ENCODE measurements at places on chromosomes 11 and 22. TPM values are rescaled to one million over a fixed set of nuclear protein-coding genes. Genes with fewer than 3 reads are reported as not detected.

Gene CASP4
- total RNA-seq, result 152 TPM

Gene NAALAD2
- total RNA-seq, result 1.8 TPM

DNA sequence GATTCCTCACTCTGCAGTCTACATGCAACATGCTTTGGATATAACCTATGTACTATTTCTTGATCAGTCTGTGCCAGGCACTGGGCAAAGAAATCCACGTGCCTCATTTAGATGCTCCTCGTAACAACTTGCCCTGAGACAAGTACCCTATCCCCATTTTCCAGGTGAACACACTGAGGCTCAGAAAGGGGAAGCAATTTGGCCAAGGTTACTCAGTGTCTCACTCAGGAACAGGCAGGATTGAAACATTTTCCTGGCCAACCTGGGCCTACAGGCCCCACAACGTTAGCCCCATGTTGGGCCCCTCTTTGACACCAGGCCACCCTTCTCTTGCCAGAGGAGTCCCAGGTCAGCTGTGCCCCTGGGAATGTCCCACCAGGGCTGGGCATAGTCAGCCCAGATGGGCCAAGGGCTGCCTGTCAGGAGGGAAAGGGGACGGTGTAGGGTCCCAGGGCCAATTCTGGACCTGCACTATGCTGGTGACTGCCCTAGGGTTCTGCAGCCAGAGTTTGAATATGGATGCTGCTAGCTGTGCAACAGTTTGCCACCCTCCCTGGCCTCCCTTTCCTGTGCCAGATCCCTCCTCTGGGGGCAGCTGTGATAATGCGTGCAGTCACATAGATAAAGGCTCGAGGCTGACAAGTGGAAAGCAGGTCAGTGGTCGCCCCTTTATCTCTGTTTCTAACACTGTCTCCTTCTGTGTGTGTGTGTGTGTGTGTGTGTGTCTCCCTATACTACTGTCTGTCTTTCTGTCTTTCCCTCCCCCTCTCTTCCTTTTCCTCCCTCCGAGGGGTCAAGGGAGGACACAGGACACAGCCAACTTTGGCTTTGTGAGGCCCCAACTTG, 10.4 kb upstream of the EMID1 start:
- H3K36me3 ChIP-seq, result no peaks in the 10 kb centered on the region
- no peak overlapping the region for H3K27ac ChIP-seq
- H3K4me3 ChIP-seq, result no peak overlapping the region
- no peak for DNase-seq

- no peak overlapping the region for H3K27ac ChIP-seq
- H3K4me3 ChIP-seq, result no peak overlapping the region
- H3K4me1 ChIP-seq, result peaks cover 2% of the 10 kb centered on the region
- peak; percentile 78 for DNase-seq
- peaks cover 7% of the 10 kb centered on the region for H3K36me3 ChIP-seq
These were observed 45.9 kb upstream of the CARS1 start for GRCh38 chr11:3103076-3103475.

Gene GAL
- total RNA-seq, result not detected
